ENCODE measurements at places on chromosomes 1 and 21.

GRCh38 chr1:19076841-19077616 lies 120.6 kb upstream of the IFFO2 start:
- no peak for DNase-seq

DNA sequence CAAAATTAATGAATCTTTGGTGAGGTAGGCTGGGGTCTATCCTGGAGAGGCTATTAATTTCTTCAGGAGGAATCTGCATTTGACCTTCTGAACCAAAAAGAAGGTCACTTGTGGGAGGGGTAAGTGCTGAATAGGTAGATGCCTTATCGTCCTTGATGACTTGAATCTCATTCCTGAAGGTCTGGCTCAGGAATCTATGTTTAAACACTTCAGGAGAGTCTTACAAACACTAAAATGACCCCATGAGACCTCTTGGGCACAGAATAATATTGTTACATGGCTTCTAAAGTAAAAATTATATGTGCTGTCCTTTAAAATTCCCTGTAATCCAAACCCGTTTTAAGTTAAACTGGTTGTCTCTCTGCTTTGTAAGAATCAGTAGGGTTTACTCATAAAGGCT lies 55.0 kb upstream of the FGGY start:
- DNase-seq, result no peak

GRCh38 chr1:150473659-150474058 lies 13.6 kb upstream of the TARS2 start:
- DNase-seq, result no peak

GRCh38 chr1:181180407-181181031 lies 92.0 kb downstream of the IER5 start:
- no peak for DNase-seq

DNA sequence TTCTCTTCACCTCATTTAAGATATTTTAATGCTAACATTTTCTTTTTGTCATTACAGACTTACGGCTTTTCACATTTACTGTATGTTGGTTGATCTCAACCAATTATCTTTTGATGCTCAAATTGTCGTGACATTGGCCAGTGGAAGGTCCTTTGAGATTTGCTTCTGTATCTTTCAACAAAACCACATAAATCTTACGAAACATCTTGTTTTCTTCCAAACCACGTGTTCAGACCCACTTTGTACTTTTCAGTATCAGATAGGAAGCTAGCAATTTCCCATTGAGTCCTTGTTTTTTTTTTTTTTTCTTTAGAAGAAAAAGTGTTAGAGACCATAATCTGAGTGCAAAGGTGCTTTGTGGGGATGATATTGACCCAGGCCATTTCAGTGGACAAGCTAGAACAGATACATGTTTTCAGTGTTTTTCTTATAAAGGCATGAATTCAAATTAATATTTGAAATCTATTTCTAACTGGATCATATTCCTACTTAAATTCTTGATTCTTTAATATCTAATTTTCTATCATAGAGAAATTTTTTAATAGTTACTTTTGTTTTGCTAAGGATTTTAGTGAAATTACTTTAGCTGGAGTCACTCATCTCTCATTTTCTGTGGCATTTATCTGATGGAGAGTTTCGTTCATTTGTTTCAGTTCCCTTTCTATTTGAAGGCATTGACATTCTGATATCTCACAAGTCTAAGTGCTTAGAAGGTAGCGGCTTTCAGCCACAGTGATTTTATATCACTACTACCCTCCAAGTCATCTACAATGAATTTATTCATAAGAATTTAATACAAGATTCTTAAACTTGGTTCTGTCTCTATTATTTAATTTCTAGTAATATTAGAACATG lies 26.7 kb downstream of the ATG4C start:
- DNase-seq, result no peak
